Stromal cell of bone marrow (primary cell): ENCODE measurements at places on chromosomes 2 and 18.

GRCh38 chr18:31252522-31252921 is 65.4 kb upstream of the DSG1 start:
- DNase-seq, result no peak

DNA sequence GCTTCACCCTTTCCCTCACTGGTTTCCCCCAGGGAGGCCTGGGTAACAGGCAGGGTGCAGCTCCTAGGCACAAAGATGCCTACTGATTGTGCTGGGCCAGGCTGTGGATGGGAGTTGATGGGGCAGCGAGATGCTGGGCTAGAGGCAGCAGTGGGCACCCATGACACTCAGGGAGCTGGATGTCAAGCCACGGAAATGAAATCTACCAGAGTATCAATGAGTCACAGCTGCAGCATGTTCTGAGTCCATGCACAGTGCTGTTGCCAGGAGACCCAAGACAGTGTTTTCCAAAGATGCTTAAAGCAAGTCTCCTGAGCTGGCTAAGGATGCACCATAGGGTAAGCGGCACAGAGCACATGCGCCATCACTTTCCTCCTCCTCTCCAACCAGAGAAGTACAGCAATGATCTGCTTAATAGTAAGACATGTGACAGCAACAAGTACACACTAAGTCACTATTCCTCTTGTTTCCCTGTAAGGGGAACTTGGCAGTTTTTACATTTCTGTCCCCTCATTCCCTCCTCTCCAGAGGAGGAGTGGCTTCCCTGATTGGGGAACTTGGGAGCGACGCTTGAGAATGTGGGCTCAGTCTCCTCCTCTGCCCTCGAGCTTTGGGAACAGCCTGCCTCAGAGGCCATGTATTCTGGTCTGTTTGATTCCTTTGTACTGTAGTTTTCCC is 57.2 kb downstream of the CDC42EP3 start:
- peak; percentile 91 for DNase-seq

GRCh38 chr2:134555411-134555810 is 163.4 kb downstream of the TMEM163 start:
- DNase-seq, result no peak

DNA sequence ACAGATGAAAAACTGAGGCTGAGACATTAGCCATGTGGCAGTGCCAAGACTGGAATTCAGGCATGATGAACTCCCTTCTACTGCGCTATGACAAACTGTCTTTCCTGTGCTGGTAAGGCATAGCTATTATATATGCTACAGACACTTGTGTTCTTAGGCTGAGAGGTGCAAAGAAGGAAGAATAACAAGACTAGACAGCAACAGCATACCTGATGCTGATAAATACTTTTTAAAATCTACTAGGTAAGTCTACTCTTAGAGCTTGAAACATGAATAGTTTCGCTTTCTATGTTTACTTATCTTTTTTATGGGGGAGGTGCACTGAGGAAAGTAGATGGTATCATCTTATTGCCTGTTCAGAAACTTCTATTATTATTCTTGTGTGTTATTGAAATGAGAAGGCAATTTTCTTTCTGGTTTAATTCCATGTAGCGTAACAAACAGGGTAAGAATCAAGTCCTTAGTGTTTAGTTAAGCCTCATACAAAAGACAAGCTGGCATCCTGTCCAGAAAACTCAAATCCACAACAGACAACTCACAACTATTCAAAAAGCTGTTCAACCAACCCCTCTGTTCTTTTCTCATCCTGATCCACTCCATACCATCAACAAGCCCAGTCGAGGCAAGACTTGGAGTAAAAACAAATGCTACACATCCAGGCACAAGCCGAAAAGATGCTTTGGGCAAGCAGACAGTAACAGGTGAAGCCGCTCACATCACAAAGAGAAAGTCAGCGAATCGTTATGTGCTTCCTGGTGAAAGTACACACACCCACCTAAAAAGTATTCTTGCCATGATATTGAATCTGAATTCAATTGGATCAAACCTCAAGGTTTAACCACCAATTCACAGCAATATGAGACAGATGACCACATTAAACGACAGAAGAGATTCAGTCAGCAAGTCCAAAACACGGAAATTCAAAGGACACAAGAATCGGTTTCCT is 1.5 kb downstream of the TTC32 start:
- DNase-seq, result no peak

GRCh38 chr18:53911200-53911599 is 313.3 kb downstream of the MBD2 start:
- DNase-seq, result no peak
